ENCODE measurements at places on chromosomes 2 and 18.

GRCh38 chr2:104919127-104919526, 65.2 kb downstream of the POU3F3 start:
- no peak for DNase-seq

- DNase-seq, result no peak
Measured at GRCh38 chr2:158610059-158610458, 153.3 kb downstream of the PKP4 start.

DNA sequence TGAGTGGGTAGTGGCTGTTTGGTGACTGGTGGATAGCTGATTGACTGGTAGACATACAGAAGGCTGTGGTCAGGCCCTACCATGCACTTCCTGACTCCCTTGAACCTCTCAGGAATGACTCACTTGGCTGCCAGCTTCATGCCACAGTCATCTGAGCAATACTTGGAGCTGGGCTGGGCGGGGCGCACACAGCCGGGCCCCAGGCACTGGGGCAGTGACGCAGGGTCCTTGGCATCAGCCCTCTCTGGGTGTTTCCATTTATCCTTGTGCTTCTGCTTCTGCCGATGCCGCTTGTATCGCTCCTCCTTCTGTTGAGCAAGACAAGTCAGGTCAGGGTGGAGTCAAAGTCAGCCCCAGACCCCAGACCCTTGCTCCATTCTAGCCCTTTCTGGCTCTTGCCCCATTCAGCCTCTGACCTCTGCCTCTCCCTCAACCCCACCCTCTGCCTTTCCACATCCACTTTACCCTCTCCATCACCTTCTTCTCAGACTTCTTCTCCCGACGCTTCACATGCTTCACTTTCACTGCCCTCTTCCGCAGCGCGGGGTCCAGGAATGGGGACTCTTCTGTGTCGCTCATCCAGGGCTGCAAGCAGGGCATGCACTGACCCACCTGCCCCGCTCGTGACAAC, 3.0 kb upstream of the MBD1 start:
- DNase-seq, result no peak

GRCh38 chr2:135802350-135802749, 34.6 kb downstream of the LCT start:
- DNase-seq, result no peak
